Breast epithelium (tissue), 4 donors: ENCODE measurements at places on chromosomes 5 and 9. TPM values are rescaled to one million over a fixed set of nuclear protein-coding genes. Genes with fewer than 3 reads are reported as not detected.

GRCh38 chr5:145774442-145774841 is 60.7 kb downstream of the PRELID2 start:
- no peak for DNase-seq

GRCh38 chr5:112275671-112276070 is 143.4 kb downstream of the EPB41L4A start:
- no peak for DNase-seq

DNA sequence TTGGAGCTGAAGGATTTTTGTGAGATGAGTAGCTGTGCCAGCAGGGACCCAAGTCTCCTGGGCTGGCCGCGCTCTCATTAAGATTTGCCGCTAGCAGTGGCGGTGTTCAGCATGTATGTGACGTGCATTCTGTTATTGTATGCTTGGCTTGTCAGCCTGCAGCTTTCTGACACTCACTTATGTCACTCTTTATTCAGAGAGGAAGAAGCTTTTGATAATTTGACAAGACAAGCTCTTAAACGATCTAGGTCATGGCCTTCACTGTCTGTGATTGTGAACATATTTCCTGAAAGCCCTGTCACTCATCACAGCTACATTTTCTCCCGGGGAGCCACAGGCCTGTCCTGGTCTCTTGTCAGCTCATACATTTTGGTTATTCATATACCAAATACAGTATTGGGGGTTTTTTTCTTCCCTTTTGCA is 98.2 kb upstream of the GRHPR start:
- DNase-seq = no peak

DNA sequence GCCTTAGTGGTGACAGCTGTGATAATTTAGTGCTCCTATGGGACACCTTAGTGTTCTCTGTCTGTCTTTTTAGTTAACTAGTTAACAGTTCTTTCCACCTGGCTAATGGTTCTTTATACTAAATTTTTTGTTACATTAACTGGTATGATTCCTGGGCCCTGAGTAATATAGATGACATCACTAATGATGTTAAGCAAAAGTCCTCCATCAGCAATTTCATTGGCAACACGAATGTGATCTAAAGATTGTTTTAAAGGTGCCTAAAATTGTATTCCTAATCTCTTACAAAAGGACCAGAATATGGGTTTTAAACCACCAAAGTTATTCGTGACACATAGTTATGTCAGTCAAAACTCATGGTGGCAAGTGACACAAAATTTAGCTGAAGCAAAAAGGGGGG is 235.3 kb downstream of the TENT4A start:
- no peak for DNase-seq

DNA sequence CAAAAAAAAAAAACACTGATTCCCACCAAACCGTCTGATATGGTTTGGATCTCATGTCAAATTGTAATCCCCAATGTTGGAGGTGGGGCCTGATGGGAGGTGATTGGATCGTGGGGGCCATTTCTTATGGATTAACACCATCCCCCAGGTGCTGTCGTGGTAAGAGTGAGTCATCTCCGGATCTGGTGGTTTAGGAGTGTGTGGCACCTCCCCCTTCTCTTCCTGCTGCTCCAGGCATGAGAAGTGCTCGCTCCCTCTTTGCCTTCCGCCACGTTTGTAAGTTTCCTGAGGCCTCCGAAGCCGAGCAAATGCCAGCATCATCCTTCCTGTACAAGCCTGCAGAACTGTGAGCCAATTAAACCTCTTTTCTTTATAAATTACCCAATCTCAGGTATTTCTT is 45.2 kb downstream of the HSD17B3 start:
- no peak for DNase-seq

DNA sequence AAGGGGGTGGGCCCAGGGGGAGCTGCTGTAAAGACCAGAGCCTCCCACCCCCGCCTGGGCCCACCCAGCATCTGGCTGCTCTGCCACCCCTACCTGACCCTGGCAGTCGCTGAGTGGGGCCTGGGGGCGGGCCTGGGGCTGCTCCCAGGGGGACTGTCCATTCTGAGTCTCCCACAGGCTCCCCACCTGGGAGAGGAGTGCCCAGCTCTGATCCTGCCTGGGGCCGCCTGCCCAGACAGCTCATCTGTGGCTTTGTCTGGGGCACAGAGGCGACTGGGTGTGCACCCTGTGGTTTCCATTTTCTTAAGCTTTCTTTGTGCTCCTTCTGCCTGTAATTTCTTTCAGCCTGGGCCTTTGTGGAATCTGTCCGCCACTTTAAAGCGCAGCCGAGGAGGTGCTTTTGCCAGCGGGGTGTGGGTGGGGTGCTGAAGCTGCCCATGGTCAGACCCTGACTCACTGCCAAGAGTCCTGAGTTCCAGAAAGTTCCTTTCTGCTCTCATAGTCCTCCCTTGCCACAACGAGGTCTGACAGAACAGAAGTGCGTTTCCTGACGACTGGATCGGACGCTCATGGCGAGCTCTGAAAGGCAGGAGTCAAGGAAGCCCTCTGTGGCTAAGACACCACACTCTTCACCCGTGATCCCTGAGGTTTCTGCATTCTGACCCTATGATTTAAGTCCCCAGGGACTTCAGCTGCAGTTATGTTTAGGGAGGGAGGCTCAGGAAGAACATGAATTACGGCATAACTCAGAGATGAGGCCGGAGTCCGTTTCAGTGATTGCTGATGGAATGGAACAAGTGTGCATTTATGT is 225.0 kb downstream of the FANCC start:
- no peak for DNase-seq

- DNase-seq = no peak
These were observed 86.6 kb downstream of the PPARGC1B start for GRCh38 chr5:149816661-149817060.

DNA sequence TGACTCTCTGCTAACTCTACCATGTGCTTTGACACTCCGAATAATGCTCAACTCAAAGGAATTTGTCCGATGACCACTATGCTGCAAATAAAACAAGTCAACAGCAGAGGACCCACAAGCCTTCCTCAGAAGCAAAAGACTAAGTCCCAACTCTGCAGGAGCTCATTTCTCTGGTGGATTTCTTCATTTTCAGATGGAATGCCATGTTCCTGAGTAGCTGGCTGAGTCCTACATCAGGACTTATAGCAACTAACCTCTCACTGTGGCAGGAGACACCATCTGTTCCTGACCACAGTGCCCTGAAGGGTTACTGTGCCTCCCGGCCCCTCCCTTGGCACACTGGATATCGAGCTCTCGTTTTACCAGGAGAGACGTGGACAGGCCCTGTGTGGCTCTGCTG is 20.8 kb downstream of the LHFPL2 start:
- no peak for DNase-seq

- DNase-seq = no peak
These were observed 17.4 kb downstream of the HAUS6 start for GRCh38 chr9:19085295-19085694.

- no peak for DNase-seq
These were observed 41.9 kb upstream of the AGXT2 start for GRCh38 chr5:35089334-35090314.

DNA sequence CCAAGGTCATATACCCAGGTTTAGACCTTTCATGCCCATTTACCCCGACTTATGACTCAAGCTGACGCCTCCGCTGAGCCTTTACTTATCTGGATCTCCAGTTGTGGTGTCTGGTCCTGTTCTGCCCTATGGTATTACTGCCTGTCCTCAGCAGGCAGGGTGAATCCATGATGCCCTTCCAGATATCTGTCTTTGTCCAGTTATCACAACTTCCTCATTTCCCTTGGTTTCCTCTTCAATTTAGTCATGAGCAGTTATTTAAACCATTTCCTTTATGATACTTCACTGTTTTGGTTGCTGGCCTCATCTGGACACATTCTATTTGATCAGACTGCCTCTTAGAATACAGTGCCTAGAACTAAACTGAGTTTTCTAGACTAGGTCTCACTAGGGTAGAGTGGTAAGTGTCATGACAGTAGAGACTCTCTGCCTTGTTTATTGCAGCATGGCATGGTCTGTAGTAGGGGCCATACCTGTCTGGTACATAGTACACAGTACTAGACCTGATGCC is 93.3 kb downstream of the MELK start:
- no peak for DNase-seq

DNA sequence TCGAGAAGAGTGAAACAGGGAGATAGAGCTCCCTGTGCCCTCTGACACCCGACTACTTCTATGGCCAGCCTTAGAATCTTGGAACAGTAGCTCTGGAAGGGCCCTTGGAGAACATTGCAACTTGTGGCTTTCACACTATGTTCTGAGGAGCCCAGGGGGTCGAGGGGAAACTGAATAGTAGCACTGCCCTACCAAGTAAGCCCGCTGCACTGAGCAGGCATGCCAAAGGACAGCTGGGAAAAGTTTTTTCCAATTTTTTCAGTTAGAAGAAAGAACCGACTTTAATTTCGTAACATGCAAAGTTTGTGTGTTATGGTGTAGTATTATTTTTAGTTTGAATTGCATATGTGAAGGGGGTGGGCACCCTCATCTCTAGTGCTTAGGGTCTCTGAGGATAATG is 10.9 kb downstream of the SMIM3 start:
- DNase-seq = no peak

DNA sequence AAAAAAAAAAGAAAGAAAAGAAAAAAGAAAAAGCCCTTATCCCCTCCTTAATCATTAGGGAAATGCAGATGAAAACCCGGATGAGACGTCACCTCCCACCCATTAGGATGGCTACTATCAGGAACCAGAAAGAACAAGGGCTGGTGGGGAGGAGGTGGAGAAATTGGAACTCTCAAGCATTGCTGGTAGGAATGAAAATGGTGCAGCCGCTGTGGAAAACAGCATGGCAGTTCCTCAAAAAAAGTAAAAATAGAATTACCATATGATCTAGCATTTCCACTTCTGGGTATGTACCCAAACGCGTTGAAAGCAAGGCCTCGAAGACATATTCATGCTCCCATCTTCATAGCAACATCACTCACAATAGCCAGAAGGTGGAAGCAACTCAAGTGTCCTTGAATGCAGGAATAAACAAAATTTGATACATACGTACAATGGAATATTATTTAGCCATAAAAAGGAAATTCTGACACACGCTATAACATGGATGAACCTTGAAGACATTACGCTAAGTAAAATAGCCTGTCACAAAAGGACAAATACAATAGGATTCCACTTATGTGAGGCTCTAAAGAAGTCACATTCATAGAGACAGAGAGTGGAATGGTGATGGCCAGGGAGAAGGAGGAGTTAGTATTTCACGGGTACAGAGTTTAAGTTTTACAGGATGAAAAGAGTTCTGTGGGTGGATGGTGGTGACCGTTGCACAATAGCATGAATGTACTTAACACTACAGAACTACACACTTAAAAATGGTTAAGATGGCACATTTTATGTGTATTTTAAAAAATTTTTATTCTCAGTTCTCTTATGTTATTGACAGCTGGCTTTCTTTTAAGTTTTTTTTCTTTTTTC is 166.8 kb upstream of the IER5L start:
- no peak for DNase-seq

DNA sequence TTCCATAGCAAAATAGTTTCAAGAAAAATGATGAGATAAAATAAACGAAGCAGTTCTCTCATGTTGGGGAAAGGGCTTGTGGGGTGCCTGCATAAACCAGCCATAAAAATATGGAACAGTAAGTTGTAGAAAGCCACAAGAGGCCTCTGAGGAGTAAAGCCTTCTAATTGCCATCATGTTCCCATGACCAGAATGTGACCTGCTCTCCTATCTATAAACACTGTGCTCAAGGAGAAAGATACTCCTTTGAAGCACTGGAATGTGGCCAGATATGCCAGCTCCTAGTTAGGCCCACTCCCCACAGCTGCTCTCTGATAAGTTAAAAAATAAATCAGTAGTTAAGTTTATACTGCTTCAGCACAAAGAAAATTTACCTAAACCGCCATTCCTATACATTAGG is 65.8 kb downstream of the SETX start:
- no peak for DNase-seq

DNA sequence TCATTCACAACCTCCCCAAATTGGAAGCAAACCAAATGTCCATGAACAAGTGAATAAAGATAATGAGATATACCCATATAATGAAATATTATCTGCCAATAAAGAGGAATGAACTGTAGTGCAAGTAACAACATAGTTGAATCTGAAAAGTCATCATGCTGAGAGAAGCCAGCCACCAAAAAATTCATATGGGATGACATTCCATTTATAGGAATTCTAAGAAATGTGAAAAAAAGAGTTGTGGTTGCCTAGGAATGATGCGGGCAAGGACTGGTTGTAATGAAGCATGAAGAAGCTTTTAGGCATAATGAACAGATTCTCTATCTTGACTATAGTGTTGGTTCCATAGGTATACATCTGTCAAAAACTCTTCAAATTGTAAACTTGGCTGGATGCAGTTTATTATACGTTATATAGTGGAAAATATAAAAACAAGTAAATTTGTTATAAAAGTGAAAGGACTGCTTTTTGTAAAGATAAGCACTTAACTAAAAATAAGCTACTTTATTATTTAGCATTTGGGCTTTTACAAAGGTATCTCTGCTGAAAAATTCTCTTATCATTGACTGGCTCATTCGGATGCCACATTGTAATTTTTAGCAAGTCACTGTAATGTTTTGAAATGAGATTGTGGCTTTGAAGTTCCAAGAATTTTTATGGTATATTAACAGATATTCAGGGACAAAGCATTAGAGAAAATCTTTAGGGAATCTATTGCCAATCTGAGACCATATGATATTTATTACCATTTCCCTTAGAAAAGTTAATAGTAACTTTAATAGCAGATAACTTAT is 21.2 kb upstream of the TTC23L start:
- no peak for DNase-seq

DNA sequence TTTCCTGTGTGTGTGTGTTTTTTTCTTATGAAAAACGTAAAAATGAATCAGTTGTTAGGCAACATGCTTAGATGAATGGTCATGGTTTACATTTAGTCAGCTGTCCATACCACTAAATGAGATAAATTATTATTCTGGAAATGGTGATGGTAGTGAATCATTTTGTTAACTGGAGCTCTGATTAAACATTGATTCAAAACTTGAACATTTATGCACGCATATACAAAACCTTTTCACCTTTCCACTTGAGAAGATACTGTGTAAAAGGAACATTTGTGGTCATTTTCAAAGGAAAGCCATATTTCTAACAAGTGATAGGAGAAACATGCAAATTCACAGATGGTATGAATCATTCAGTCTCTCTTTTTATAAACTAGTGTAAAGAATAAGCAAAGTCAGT is 162.0 kb downstream of the SLC25A46 start:
- no peak for DNase-seq

- no peak for DNase-seq
These were observed 79.1 kb downstream of the ZNF618 start for GRCh38 chr9:113955076-113955752.

DNA sequence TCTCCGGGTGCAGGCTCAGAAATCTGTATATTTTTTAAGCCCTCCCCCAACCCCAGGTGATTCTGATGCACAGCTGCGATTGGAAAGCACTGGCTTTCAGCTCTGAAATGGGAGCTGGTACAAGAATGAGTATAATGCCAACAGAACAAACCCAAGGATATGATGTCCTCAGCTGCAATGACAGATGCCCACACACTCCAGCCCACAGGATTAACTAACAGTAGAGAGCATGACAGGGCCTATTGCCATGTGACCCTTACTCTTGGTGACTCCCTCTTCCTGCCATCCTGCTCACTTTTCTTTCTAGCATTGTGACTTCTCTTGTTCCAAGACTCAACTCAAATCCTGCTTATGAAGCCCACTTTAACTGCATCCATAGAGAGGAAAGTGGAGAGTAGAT is 174.5 kb downstream of the FGF18 start:
- DNase-seq = no peak

- no peak for DNase-seq
These were observed 147.5 kb downstream of the EBF1 start for GRCh38 chr5:158952248-158952545.

The ARHGEF39 gene
- total RNA-seq = 0.59 TPM

The JAKMIP2 gene
- total RNA-seq = 0.73 TPM

The RASEF gene
- total RNA-seq = not detected

The QRFP gene
- not detected for total RNA-seq

The GLRA1 gene
- total RNA-seq = not detected

The ZNF883 gene
- total RNA-seq = 1.4 TPM

The BRD8 gene
- total RNA-seq = 28.6 TPM
